ENCODE measurements at places on chromosomes 2 and 18.
A peak's percentile ranks its signal among the peaks of the same experiment; 100 is the strongest.

GRCh38 chr2:238870261-238870660 lies 22.4 kb downstream of the TWIST2 start:
- DNase-seq, result no peak

GRCh38 chr2:147636886-147637285 lies 207.9 kb upstream of the ACVR2A start:
- no peak for DNase-seq

DNA sequence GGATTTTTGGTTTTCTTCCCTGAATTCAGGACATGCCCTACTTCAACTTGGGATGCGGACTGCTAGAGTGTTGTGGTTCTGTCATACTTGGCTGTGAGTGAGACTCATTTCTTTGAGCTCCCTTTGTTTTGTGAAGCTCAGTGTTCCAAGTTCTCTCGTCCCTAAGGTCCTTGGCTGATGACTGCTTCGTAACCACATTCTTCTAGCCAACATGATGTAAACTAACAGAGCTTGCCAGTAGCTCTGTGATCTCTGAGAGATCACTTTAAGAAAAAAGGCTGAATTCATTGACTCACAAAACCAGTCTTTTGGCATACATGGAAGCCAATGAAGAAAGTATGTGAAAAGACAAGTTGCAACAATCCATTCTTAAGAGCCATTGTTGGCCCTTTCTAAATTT lies 96.9 kb upstream of the MSTN start:
- DNase-seq, result no peak

- no peak for DNase-seq
These were observed 171.8 kb upstream of the KLF7 start for GRCh38 chr2:207337234-207338219.

GRCh38 chr2:64276417-64277095 lies 132.3 kb upstream of the PELI1 start:
- DNase-seq, result no peak

GRCh38 chr2:164151522-164151921 lies 415.7 kb upstream of the FIGN start:
- DNase-seq, result no peak

- no peak for DNase-seq
These were observed 3.1 kb downstream of the ADAM17 start for GRCh38 chr2:9552219-9553178.

DNA sequence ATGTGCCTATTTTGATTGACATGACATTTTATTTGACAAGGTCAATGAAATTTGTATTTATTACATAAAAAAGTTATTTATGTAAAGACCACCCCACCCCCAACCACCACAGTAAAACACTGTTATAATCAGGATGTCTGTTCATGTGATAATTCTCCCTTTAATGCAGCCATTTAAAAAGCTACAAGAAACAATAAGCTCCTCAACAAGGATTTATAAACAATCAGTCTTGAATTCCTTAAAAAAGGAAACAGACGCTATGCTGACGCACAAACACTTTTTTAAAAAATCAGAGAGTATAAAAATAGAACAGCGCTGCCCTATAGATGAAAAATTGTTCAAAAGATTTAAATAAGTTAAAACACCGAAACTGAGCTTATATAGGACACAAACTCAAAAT lies 102.2 kb downstream of the SOS1 start:
- DNase-seq, result no peak

DNA sequence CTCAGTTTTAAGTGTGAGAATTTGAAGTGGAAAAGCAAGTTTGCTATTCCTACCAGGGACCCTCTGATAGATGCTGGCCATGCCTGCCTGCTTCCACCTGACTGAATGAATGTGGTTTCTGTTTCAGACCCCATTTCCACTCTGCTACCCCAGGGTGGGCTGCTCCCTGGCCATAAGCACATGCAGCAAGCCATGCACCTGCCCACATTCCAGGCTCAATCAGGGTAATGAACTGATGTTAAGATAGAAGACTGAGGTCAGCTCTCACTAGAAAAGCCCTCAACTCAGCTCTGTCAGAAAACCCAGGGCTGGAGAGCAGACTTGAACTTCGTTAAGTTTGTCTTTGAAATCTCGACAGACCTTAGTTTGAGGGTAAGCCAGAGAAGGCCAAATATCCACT lies 333.9 kb downstream of the CYRIA start:
- no peak for DNase-seq

- no peak for DNase-seq
These were observed 98.7 kb downstream of the BCL2 start for GRCh38 chr18:63220903-63221302.

DNA sequence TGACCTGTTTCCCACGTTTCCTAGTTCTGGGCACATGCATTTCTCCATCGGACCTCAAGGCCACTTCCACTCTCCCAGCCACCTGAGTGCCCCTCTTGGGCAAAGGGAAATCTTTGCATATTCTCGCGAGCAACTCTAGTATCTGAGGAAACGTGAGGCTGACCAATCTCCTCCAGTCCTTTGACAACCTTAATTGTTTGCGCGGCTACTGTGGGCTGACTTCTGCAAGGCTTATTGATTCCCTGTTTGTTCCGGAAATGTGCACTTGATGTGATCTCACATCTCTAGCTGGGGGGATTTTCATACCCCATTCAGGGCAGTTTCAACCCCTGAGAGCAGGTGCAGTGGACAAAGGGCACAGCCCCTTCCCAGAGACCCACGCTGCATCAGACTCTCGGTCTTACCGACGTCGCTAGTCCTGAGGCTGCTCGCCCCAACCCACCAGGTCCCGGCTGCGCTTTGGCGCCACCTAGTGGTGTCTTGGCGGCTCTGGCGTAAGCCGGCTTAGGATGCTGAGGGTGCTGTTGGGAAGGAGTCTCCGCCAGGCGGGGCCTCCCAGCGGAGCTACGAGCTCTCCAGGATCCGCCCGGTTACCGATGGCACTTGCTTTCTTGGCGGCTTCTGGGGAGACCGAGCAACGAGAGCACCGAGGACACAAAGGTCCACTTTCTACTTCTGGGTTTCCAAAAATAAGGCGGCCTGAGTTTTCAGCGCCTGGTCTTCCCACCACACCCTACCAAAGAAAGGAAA lies 24.8 kb upstream of the SPR start:
- DNase-seq, result peak; percentile 94

DNA sequence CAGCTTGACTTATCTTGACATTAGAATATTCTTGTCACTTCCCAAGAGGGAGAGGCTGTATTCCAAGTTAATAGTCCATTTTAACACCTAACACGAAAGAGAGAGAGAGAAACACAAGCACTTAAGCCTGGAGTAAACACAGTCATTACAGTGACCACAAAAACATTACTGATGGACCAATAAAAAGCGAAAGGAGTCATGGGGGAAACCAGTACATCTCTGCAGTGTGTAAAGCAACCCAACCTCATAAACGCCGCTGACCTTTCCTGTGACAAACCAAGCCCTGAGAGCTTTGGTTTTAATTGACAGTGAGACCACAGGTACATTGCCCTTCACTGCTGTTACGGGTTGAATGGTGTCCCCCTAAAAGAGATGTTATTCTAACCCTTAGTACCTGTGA lies 78.3 kb downstream of the SMAD4 start:
- no peak for DNase-seq

DNA sequence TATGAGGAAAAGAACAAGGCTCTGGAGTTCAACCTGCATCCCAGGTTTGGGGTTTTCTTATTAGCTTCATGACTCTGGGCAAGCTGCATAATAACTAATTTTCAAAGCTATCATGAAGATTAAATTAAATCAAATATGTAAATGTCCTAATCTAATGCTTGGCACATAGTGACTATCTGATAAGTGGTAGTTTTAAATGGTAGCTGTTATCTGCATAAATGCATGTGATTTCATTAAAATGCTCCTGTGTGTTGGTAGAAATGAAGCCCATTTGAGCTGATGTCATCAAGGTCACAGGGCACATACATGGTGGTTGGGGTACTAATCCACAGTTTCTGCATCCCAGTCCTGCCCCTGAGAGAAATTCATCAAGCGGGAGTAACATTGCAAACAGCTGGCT lies 428.8 kb downstream of the LRATD1 start:
- no peak for DNase-seq
